ENCODE measurements at places on chromosomes 7 and 10.

GRCh38 chr7:47578579-47579270 is 3.2 kb downstream of the TNS3 start:
- DNase-seq = no peak

DNA sequence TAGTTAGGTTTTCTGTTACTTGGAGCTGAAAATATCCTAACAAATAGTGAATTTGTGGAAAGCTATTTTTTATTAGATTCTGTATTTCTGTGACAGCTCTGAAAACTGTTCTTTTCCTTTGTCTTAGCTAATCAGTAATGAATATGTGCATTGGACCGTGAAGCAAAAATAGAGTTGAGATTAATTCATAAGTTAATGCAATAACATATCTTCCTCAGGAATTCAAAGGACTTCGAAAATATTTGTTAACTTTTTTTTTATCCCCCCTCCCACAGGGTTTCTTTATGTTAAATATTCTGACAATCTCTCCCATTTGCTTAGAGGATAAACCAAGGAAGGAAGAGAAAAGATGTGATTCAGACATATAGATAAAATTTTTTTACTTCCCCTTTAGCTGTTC is 101.4 kb downstream of the PODXL start:
- no peak for DNase-seq

GRCh38 chr10:126691456-126691855 is 21.0 kb upstream of the C10orf90 start:
- no peak for DNase-seq

DNA sequence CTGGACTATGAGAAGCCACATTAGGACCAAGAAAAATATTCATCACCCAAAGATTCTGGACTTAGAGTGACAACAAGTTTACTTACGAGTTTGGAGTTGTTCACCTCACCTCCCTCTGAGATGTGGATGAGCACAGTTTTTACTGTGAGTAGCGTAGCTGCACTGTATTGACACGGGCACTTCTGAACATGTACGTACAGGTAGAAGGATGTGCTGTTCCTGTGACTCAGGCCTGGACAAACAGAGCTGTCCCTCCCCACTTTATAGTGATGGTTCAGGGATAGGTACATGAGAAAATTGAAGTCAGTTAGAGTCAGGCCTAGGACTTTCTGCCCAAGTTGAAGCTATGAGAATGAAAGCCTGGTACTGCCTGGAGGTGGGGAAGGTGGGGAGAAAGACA is 80.9 kb upstream of the DYNC1I1 start:
- no peak for DNase-seq

GRCh38 chr10:13990392-13990805 is 340.3 kb downstream of the FRMD4A start:
- DNase-seq = no peak

- no peak for DNase-seq
Measured at GRCh38 chr7:106752367-106752766, 91.4 kb upstream of the CCDC71L start.

GRCh38 chr10:13491747-13492360 is 37.0 kb downstream of the BEND7 start:
- DNase-seq = no peak

GRCh38 chr7:112405286-112405685 is 45.0 kb upstream of the IFRD1 start:
- DNase-seq = no peak

- no peak for DNase-seq
Measured at GRCh38 chr10:60003651-60004523, 97.5 kb upstream of the CCDC6 start.

DNA sequence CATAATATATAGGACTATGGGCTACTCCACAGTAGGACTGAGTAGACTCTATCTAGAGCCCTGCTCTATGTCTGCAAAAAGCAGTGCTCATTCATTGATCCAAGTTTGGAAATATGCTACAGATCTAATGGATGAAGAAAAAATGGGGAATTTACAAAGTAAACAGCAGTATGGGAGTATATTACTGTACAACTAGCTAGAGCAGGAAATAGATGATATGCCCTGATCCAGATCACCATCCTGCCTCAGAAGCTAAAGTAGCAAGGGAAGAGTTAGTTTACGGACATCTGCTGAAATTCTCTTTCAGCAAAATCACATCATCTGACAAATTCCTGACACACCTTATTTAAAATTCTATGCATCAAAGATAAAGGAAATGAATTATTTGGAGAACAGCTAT is 168.2 kb upstream of the SEMA3A start:
- no peak for DNase-seq

DNA sequence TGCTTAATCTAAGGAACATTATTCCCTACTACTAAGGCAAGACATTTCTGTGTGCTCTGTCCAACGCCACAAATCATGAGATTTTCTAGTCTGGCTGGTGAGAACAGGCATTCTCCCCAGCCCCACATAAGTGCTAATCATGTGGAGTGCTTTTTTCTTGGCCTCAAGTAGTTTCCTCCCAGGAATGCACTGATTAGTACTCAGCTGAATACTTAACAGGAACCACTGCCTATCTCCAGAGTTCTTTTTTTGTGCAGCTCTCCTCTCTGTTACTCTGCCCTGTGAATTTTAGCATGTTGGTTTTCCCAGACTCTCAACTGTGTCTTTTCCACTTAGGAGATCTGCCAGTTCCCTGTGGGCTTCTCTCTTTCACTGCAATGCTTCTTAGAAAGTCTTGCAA is 1098.5 kb upstream of the LRRTM3 start:
- no peak for DNase-seq

GRCh38 chr10:119651514-119652360 is 557 bp downstream of the BAG3 start:
- DNase-seq = no peak

DNA sequence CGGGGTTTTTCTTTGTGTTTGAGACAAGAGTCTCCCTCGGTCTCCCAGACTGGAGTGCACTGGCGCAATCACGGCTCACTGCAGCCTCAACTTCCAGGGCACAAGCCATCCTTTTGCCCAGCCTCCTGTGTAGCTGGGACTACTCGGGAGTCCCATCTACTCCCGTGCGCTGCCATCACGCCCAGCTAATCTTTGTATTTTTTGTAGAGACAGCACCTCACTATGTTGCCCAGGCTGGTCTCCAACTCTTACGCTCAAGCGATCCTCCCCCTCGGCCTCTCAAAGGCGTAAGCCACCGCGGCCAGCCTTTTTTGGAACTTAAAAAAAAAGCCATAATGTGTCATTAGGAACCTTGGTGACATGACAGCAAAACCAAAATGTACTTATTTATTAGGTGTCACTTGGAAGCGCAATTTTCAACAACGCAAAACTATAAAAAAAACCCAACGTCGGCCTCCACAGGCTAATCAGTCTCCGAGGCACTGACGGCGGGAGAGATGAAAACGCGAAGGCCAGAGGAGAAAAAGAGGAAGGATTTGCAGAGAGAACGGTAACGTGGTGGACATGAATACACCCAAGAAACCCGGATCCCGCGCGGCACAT is 911 bp upstream of the HNRNPH3 start:
- no peak for DNase-seq

- no peak for DNase-seq
Measured at GRCh38 chr7:118057404-118057803, 126.6 kb upstream of the LSM8 start.

- no peak for DNase-seq
Measured at GRCh38 chr10:50579491-50580261, 44.1 kb downstream of the SGMS1 start.

DNA sequence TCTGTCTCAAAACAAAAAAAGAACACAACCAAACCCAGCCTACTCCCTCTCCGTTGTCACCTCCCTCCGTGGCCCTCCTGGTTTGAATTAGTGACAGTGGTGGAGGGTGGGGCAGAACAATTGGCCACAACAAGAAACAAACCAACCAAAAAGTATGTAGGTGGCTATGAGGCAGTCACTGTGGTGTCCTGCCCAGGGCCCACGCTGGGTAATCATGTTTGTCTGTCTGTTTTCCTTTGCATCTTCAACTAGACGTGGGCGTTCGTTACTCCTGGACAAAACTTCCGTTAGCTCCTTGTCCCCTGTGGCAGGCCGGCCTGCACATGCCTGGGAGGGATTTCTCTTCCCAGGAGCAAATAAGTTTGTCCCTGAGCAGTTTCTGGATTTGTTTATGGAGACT is 78.4 kb downstream of the XRCC2 start:
- DNase-seq = no peak

DNA sequence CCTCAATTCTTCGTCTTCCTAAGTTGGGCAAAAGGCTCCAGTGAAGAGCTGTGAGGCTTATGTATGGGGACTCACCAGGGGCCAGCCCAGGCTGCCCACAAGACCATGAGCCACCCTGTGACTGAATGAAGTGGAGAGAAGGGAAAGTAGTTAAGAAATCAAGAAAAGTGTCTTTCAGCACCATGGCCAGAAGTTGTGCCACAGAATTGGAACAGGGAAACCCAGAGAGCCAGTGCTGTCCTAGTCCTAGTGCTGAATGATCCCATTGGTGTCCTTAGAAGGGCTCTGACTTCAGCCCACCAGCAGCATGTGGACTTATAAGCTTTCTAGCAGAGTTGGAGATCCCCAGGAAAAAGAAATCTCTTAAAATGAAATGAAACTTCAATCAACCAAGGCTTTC is 37.0 kb upstream of the CCSER2 start:
- DNase-seq = no peak

DNA sequence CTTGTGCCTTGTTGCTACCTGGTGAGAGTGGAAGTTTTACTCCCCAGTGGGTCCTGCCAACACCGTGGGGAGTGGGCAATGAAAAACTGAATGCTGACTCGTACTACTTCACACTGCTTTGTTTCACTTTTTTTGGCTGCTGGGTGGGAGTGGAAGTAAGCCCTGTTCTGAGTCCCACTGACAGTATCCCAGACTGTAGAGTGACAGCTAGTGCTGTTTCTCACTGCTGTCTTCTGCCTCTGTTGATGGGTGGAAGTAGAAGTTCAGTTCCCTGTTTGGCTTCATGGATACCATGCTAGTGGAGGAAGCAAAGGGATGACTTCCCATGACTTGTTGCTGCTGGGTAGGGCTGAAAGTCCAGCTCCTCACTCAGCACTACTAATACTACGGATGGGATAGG is 98.4 kb downstream of the STK31 start:
- DNase-seq = no peak

GRCh38 chr10:50063100-50063499 is 4.7 kb upstream of the WASHC2A start:
- DNase-seq = no peak

- DNase-seq = peak; percentile 41
Measured at GRCh38 chr7:50739744-50740435, 42.8 kb downstream of the GRB10 start.

DNA sequence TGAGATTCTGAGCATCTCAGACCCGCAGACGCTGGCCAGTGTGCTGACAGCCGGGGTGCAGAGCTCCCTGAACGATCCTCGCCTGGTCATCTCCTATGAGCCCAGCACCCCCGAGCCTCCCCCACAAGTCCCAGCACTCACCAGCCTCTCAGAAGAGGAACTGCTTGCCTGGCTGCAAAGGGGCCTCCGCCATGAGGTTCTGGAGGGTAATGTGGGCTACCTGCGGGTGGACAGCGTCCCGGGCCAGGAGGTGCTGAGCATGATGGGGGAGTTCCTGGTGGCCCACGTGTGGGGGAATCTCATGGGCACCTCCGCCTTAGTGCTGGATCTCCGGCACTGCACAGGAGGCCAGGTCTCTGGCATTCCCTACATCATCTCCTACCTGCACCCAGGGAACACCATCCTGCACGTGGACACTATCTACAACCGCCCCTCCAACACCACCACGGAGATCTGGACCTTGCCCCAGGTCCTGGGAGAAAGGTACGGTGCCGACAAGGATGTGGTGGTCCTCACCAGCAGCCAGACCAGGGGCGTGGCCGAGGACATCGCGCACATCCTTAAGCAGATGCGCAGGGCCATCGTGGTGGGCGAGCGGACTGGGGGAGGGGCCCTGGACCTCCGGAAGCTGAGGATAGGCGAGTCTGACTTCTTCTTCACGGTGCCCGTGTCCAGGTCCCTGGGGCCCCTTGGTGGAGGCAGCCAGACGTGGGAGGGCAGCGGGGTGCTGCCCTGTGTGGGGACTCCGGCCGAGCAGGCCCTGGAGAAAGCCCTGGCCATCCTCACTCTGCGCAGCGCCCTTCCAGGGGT is 703 bp downstream of the RBP3 start:
- DNase-seq = no peak

GRCh38 chr10:84012831-84013458 is 126.4 kb upstream of the GHITM start:
- no peak for DNase-seq

DNA sequence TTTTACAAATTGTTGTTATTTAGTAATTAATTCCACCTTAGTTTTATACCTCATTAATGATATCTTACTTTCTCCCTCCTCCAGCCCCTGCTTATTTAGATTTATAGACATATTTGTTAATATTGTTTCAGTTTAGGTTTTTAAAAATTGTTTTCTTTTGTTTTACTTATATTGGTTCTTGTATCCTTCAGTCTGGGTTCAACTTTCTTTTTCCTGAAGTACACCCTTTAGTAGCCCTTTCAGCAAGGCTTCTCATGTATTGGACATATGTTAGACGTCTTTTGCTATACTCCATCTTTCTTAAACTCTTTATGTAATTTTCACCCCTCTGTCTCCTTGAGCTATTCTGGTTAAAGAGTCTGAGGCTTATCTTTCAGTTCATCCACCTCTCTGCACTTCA is 12.8 kb upstream of the POU6F2 start:
- no peak for DNase-seq

- DNase-seq = no peak
Measured at GRCh38 chr10:1896153-1896552, 158.8 kb upstream of the ADARB2 start.

DNA sequence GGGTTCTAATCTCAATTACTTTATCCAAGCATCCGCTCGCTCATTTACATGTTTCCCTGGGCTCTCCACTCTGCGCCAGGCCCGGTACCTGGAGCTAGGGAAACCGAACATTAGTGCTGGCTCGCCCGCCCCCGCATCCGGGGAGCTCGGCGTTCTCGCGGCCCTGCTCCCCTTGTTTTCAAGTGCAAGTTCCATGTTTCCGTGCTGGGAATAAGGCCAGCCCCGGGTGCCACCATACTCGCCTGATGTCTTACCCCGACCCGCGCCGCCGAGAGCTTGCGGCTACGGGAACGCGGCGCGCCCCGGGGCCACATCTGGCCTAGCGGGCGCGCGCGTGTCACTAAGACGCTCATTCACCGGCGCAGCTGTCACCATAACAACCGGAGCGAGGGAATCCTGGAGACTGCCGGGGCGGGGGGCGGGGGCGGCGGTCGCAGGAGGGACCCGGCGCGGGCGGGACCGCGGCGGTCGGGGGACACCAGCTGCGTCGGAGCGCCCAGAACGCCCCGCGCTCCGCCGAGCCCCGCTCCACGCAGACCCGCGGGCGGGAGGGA is at the start of gene NEURL1:
NEURL1 (plus strand) TSS at position 344 of the 554 bp plus-strand sequence. CDS start 683 bp downstream, outside the sequence.
- DNase-seq = no peak

- DNase-seq = no peak
Measured at GRCh38 chr7:41114131-41114530, 588.8 kb downstream of the INHBA start.

DNA sequence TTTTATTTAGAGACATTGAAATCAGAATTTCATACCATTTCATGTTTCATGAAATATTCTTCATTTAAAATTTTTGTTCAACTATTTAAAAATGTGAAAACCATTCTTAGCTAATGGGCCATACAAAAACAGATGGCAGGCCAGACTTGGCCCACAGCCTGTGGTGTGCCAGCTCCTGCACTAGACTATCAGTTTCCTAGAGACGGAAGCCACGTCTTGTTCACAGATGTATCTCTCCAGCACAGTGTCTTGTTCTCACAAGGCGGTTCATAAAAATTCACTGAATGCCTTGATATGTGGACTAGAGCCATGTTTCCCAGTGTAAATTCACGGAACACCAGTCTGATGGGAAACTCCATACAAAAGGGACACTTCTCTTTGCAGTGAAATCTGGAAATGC is 216.0 kb downstream of the KCNMA1 start:
- no peak for DNase-seq

Data from activated CD8-positive, alpha-beta memory T cell treated with anti-CD3 and anti-CD28 coated beads for 1 hour (primary cell).